ENCODE measurements at places on chromosomes 3 and 15.

DNA sequence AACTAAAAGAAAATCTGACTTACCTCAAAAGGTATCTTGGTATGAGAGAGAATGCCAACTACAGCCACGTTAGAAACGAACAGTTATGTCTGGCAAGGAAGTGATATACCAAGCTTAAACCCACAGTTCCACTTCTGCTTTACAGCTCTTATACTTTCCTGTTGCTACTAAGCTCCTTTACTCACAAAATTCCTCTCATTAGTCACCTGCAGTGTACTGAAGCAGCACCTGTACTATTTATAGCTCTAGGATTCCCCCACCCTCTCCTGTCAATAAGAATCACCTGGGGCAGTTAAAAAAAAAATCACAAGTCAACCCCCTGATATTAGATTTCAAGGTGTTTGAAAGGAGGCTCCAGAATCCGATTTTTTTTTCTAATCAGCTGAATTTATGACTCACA lies 2.9 kb upstream of the TMEM266 start:
- peak; percentile 51 for DNase-seq

- peak; percentile 56 for DNase-seq
Measured at GRCh38 chr3:71149959-71150954, 433.3 kb downstream of the FOXP1 start.

DNA sequence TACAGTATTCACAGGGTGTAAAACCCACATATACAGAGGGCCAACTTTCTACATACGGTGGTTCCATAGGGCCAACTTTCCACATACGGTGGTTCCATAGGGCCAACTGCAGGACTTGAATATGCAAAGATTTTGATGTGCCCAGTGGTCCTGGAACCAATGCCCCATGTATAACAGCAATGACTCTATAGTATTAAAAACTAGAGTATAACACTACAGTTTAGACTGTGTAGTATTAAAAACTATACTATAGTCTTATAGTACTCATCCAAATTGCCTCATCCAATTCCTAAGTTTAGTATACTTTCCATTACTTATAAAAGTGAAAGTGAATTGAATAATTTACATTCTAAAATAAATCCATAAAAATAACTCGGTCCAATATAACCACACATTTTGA lies 75.9 kb downstream of the GSK3B start:
- no peak for DNase-seq

DNA sequence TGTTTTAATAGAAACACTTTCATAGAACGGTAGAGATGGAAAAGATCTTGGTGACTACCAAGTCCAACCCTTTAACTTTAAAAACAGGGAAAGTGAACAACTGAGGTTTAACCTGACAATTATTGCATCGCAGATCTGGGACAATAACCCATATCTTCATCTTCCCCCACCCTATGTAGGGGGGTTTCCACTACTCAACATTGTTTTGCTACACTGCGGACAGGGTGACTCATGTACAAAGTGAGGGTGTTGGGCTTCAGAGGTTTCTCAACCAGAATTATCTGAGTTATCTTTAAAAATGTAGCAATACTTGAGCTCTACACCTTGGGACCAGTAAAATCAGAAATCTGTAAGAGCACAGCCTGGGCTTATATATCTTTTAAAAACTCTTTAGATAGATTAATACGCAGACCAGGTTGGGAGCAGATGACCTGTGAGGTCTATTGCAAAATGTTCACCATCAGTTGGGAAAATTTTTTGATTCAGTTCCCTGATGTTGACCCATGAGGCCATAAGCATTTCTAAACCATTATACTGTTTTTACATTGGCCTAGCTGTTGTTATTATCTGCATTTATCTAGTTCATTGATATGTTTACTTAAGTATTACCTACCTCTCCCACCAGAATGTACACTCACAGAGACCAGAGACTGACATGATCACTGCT lies 103.6 kb upstream of the ICE2 start:
- no peak for DNase-seq

DNA sequence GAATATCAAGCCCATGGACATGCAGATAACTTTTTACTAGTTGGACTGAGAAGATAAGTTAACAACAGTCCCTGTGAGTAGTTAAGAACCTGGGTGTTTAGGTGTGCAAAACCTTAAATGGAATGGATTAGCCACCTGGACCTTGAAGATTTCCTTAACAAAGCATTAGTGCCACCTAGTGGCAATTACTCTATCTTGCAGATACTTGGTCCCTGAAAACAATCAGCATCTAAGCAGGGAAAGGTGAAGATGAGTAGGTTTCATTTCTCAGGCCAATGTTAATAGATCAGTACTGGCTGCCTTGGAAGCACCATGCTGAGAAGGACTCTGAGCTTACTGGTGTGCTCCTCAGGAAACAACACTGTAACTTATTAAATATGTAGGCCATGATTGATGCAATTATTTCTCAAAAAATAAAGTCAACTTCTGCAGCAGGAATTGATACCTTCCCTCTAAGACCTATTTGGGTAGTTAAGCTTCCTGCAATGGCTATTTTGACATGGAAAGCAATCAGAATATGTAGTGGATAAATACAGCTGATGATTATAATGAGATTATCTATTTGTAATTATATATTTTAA lies 329.4 kb downstream of the TBC1D5 start:
- DNase-seq: peak; percentile 62

GRCh38 chr3:61073566-61074165 lies 177.6 kb downstream of the FHIT start:
- no peak for DNase-seq

GRCh38 chr3:60337421-60337820 lies 913.8 kb downstream of the FHIT start:
- DNase-seq: no peak

DNA sequence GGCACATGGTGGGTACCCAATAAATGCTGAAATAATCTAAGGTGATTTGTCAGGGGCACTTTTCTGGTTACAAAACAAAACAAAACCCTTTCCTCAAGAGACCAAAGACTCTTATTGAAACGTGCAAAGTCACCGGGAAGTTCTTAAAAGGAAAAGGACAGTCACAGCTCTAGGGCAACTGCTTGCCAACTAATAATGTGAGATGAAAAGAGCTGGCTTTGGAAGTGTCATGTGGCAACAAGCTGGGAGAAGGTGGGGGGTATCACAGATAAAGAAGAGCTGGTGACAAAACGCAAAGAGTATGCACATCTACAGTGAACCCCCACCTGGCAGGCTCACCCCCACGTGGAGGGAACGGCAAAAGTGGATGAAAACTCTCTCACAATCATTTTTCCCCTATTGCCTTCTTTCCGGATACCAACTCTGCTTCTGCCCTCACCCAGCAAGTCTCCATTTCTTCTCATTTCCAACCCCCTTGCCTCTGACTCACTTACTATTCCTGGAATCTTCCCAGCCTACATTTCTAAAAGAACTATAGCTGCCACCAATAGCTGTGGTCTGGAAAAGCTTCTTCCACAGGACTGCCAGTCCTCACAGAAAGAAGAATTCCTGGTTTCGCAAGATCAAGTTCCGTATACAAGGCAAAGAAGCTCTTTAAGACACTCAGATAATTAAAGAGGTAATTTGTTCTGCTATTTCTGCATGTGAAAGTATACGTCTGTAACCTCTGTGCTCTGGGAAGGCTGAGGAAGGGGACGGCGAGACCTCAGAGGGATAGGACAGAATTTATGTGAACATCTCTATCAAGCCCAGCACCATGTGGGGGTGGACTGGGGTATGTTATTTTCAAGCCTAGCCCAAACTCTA lies 21.8 kb upstream of the ANPEP start:
- DNase-seq: no peak

DNA sequence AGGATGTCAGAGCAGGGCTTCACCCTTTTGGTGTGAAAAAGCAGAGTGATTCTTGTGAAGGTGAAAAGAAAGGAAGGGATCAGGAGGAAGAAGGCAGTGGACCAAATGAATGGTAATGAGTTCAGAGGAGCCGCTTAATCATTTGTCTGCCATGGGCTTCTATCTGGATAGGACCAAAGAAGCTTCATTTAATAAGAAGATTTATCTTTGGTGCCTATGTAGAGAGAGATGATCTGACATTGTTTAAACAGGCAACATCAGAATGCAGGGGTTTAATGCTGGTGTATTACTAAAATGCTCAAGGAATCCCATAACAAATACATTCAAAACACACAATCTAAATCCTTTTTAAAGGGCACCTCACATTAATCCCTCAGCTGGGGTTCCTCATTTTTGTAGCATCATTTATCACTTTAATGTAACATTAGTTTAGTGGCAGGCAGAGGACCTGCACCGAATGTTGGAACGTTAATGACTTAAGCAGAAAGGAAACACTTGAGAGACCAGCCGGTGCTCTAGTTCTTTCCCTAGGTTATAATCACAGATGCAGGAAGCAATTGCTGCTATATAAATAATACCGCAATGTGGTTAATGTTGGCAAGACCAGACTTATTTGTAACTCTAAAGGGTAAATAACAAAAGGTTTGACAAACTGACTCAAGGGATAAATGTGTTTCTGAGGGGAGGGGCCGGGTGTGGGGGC lies 27.9 kb upstream of the IL1RAP start:
- peak; percentile 41 for DNase-seq

GRCh38 chr3:36707623-36708409 lies 56.5 kb downstream of the DCLK3 start:
- peak; percentile 9 for DNase-seq

DNA sequence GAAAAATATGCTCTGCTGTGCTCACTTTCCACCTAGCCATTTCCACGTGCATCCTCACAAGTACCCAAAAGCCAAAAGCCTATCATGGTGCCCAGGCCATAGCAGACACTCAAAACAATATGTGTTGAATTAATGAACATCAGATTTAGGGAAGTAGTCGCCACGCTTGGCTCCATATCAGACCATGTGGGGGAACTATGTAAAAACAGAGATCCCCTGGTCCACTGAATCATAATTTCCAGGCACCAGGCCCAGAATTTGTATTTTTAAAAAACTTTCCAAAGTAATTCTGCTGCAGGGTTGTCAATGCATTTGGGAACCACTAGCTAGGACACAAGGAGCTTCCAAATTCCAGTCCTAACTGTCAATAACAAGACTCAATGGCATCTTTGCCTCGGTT lies 77.3 kb downstream of the CNTN3 start:
- no peak for DNase-seq

DNA sequence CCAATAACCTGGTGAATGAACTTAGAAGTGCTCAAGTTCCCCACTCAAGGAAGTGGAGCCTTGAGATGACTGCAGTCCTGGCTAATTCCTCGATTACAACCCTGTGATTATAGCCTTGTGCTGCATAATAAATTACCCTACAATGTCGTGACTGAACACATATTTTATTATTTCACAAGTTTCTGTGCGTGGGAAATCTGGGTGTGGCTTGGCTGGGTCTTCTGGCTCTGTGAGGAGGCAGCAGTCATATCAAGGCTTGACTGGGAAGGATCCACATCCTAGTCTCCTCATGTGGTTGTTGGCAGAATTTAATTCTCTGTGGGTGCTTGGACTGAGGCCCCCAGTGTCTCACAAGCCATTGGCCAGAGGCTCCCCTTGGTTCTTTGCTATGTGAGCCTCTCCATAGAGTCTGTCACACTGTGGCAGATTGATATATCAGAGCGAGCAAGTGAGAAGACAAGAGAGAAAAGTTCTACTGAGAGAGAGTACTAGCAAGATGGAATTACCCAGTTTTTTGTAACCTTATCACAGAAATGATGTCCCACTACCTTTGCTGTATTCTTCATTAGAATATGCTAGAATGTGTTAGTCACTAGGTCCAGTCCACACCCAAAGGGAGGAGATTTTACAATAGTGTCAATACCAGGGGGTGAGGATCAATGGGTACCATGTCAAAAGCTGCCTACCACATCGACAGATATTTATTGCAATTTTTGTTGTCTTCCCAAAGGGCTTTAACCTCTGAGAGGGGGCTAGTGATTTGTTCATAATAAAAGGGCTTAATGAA lies 102.8 kb upstream of the TBC1D5 start:
- DNase-seq: no peak

GRCh38 chr3:159429702-159430101 lies 558.9 kb upstream of the IL12A start:
- peak; percentile 46 for DNase-seq

DNA sequence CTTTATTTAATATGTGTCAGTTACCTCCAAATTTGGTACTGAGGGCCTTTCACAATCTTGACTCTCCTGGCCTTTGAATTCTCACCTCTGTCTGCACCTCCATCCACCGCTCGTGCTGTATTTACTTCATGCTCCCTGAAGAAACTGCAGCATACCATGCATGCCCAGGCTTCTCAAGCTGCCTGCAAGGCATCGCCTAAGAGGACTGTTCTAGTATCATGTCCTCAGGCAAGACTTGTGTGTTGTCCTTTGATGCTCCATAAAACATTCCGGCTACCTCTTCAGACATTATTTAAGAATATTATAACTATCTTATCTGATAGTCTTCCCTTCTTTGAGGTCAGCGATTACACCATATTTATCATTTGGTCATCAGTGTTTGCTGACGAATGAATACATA lies 682.5 kb downstream of the NR2F2 start:
- no peak for DNase-seq

GRCh38 chr3:126083138-126083445 lies 832 bp downstream of the SLC41A3 start:
- no peak for DNase-seq

DNA sequence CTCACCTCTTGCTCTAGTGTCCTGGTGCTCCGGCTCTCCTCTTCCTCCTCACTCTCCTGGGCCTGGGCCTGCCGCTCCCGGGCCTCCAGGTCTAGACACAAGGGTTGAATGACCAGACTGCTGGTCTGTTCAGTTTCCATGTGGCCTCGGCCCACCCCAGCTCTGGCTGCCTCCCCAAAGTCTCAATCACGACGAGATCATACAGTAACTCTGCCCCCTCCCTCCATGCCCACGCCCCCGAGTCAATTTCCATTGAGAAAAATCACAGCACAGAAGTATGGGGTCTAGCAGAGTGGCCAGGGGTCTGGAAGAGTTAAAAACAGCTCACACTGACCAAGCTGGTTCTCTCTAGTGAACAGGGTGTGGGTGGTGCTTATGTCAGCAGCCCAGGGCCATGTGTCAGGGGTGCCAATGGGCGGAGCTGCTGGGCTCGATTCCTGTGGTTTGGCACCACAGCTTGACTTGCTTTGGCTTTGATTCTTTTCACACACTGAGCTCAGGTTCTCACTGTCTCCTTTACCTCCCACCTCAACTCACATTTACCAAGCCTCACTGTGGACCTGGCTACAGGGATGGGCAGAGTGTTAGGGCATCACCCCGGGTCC lies 6.9 kb downstream of the C15orf62 start:
- no peak for DNase-seq

DNA sequence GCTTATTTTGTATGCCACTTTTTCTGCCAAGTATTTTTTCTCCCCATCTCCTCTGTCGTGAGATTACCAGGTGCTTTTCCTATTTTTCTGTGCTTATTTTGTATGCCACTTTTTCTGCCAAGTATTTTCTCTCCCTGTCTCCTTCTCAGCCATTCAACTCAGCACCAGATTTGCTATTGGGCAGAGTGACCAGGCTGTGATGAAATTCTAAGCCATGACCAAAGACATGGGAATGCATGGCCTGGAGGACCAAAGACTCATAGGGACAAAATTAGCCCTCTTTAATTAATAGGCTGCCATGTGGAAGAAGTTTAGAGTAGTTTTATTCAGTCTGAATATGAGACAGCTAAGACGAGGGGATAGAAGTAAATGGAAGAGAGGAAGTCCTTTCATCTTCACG lies 257.4 kb downstream of the SQOR start:
- DNase-seq: no peak

- DNase-seq: peak; percentile 53
Measured at GRCh38 chr3:187064210-187065115, 74.8 kb downstream of the RPL39L start.

All from DMS53 (cell line).